GM12878 (cell line): ENCODE measurements at places on chromosomes 5 and 9. TPM values are rescaled to one million over a fixed set of nuclear protein-coding genes. Genes with fewer than 3 reads are reported as not detected.

DNA sequence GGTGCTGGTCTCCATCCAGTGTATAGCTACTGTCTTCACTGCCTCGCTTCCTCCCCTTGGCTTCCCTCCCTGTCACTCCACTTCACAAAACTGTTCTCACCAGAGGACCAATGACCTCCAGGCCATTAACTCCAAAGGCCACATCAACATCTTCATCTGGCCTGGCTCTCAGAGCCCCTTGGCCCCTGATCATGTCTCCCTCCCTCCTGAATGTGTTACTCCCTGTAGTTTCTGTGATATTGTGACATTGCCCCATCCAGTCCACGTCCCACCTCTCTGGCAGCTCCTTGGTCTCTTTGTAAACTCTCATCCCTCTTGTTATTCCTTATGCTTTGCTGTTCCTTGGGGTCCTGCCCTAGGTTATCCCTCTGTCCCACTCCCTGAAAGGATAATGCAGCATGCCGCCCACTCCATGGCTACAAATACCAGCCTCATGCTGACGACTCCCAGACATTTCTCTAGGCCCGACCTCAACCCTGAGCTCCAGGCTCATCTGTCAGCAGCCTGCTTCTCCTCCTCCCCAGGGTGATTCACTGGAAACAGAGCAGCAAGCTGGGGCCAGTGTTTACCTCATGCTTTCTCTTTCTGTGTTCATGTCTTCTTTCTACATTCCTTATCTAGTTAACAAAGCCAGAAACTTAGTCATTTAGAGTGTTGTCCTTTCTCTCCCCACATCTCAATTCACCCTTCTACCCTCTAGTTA is 312.2 kb downstream of the SPOCK1 start:
- DNase-seq = no peak

- DNase-seq = no peak
Observed at GRCh38 chr9:133632806-133633680, 3.1 kb upstream of the DBH start.

DNA sequence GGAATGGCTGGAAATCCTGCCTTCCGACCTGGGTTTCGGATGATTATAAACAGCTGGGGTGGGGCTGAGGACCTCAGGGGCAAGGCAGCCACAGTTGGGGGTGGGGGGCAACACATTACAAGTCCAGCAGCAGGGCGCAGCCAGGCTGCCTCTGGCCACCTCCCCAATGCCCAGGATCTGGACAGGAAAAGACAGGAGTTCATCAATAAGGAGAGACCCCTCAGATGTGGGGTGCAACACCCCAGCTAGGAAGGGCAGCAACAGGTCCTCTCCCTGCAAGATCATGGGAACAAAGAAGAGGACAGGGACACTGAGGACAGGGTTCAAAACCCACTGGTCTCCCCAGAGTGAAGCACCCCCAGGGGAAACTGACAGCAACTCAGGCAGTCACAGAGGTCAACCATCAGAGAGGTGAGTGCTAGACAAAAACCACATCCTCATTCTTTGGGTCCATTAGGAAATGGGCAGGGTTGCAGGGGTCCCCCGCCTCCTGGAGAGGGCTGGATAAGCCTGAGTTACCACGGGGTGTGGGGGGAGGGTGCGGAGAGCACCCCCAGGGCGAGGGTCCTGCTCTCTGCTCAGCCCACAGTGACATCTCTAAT is 33.5 kb downstream of the SEMA4D start:
- DNase-seq = peak; percentile 69

Gene QRFP
- not detected in 2 replicates for polyA plus RNA-seq

GRCh38 chr9:113520109-113520642 is 56.6 kb downstream of the RGS3 start:
- peak; percentile 82 for DNase-seq

- no peak for DNase-seq
Observed at GRCh38 chr5:76388791-76389512, 14.1 kb upstream of the IQGAP2 start.

Gene NMUR2
- polyA plus RNA-seq = not detected in 2 replicates

- DNase-seq = peak; percentile 35
Observed at GRCh38 chr5:78109891-78110324, 184.6 kb downstream of the AP3B1 start.

DNA sequence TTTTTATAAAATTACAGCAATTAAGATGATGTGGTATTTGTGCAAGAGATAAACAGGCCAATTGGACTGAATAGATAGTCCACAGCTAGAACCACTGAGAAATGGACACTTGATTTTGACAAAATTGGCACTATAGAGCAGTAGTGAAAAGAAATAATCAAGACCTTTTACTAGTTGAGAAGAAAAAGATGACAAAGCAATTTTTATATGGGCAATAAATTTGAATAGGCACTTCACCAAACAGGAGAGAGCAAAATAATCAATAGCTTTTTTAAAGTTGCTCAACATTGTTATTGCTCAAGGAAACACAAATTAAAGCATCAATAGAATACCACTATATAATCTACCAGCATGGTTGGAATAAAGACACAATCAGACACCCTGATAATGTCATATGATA is 193.5 kb upstream of the FTMT start:
- DNase-seq = no peak

DNA sequence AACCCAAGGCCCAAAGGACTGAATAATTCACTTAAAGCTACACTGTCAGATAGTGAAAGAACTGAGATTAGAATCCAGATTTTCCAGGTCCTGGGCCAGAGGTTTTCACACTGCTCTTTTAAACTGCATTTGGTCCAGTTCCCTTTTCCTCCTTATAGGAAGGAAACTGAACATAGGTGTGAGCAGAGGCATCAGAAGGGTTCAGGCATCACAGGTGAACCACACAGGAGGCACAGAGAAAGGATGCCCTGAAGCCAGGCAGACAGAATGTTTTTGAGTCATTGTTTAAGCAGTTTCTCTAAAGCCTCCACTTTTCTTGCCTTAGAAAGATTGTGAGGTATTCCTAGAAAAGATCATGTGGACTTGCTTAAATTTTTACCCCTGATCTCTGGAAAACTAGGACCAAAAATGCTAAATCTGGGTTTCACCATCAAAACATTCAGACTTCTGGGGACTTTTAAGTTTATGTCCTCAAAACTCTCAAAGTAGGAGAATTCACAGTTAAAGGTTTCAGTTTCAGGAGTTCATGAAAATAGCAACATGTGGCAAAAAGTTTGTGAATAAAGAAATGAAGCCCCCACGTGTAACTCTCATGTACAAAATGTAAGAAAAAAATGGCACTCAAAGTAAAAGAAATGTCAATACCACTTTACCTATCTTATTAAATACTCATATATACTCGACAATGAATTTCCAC is 386.1 kb downstream of the NTRK2 start:
- no peak for DNase-seq

- DNase-seq = no peak
Observed at GRCh38 chr5:1915316-1915715, 32.6 kb upstream of the IRX4 start.

GRCh38 chr5:66438696-66439095 is 157.5 kb upstream of the MAST4 start:
- DNase-seq = no peak

DNA sequence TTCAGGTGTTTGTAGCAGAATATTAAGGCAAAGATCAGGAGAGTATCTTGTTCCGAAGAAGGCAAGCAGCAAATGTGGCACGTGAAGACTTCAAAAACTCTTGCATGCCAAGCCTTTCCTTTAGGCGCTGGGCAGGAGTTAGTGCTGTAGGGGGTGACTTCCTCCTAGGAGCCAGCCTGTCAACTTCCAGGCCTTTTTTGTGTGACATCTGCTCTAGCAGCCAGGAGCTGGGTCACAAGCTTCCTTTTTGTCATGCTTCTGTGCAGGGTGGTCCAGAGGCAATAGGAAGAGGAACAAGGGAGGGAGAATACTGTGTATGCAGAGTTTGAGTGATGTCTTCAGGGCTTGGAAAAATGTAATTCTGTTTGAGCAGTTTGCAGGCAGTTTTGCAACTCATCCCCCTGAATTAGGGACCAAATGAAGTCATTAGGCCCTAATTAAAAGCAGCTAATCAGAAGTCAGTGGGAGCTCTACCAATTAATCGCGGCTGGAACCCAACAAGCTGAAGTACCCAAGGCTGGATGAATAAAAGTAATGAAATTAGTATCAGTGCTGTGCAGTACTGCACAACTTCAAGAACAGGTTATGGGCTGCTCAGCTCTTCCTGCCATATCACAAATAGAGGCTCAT is 53.5 kb downstream of the TLR4 start:
- DNase-seq = no peak

DNA sequence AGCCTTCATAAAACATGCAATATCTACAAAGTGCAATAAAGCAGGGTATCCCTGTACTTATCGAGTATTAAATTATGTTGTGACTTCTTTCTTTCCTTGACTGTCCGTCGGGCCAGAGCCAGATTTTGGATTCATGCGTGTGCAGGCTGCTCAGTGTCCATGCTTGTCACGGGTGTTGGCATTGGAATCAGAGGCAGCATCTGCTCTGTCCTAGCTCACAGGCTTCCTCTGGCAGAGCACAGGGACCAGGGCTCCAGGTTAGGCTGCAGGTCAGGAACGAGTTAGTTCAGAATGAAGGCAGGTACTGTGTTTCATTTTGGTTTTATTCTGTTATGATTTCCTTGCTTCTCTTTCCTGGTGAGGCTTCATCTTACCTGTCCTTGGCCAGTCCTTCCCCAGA is 249.8 kb downstream of the AUH start:
- no peak for DNase-seq

DNA sequence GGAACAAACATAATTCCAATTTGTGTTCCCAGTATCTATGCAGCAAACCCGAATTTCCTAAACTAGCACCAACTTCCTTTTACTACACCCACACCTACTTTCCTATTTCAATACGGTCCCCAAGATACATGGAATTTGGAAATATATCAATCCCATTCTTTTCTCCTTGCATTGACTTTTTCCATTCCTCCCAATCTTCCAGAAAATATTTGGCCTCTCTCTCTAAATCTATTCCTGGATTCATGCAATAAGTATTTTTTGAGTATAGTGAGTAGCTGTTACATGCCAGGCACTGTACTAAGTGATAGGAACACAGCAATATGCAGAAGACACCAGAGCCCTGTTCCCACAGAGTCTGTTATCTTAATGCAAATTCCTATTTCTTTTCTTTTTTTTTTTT is 216.2 kb upstream of the PIK3R1 start:
- no peak for DNase-seq

Gene MUSK
- 0.09 TPM in 1 of 2 replicates, not detected in the other for polyA plus RNA-seq

GRCh38 chr9:10396615-10397014 is 216.2 kb downstream of the PTPRD start:
- no peak for DNase-seq
